ENCODE measurements at places on chromosomes 2 and 18.

- no peak for DNase-seq
Measured at GRCh38 chr2:182259629-182260150, 167.1 kb downstream of the PDE1A start.

DNA sequence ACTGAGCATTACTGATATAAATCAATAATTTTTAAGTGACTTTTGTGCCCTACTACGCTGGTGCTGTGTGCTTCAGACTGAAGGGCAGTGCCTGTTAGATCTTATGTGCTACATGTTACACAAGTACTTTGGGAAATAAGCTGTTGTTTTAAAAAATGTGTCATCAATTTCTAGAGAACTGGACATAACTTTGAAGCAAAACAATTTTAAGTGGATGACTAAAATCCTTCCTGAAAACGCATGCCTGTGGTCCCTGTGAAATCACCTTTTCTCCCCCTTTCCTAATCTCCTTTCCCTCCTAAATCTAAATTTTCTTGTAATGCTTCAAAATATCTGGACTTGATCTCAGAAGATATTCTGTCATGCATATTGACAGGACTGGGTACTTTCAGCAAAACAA is 7.1 kb upstream of the IL1RL1 start:
- DNase-seq, result no peak

GRCh38 chr2:11777066-11777782 is 30.8 kb downstream of the LPIN1 start:
- DNase-seq, result no peak

- DNase-seq, result no peak
Measured at GRCh38 chr2:237307474-237307873, 106.5 kb downstream of the COL6A3 start.

- DNase-seq, result no peak
Measured at GRCh38 chr2:143000599-143000998, 123.1 kb downstream of the KYNU start.

Measured in stimulated activated CD4-positive, alpha-beta T cell treated with anti-CD3 and anti-CD28 coated beads, Interleukin-1b, Interleukin-23, amount 100 ng/mL, for 4 hours (primary cell).